AML-193 (cell line): ENCODE measurements at places on chromosomes 6 and 20.

- peak; percentile 96 for DNase-seq
Measured at GRCh38 chr6:139325125-139325524, 33.3 kb upstream of the TXLNB start.

GRCh38 chr6:106509420-106510089 lies 119.7 kb downstream of the RTN4IP1 start:
- DNase-seq = peak; percentile 81

- no peak for DNase-seq
Measured at GRCh38 chr6:158474961-158475343, 84.9 kb upstream of the TMEM181 start.

DNA sequence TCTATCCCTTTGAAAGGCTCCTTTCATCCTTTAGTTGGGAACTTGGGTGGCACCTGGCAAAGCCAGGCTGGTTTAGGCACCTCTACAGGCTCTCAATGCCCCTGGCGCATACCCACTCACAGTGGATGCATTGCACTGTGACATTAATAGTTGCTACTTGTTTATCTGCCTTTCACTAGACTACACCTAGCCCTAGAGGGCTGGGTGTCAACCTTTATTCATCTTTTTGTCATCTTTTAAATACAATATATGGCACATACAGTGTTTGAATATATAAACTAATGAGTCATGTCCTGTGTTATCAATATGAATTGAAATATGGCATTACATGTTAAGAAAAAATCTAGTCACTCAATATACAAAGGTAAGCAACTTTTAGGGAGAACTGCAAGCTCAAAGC lies 120.0 kb upstream of the BCLAF1 start:
- no peak for DNase-seq

DNA sequence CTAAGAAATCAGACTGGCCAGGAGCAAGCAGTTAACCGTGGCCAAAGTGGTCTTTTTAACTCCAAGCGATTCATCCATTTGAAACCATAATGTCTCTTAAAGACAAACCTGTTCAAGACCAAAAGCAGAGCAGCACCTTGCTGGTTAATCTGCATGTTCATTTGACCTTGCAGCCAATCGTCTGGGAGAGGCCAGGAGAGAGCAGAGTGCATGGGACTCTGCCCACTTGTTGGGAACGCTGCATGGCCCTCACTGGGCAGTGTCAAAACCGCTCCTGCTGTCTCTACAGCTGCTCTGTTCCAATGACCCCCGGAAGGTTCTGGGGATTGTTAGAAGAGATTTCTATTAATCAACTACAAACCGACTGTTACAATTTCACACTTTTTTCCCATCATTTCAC lies 79.6 kb downstream of the OLIG3 start:
- DNase-seq = no peak

- DNase-seq = no peak
Measured at GRCh38 chr20:18657575-18657974, 69.7 kb downstream of the DTD1 start.

GRCh38 chr6:25627001-25627400 lies 25.0 kb upstream of the SCGN start:
- DNase-seq = no peak

GRCh38 chr6:124561635-124562130 lies 400.6 kb upstream of the RNF217 start:
- DNase-seq = no peak

DNA sequence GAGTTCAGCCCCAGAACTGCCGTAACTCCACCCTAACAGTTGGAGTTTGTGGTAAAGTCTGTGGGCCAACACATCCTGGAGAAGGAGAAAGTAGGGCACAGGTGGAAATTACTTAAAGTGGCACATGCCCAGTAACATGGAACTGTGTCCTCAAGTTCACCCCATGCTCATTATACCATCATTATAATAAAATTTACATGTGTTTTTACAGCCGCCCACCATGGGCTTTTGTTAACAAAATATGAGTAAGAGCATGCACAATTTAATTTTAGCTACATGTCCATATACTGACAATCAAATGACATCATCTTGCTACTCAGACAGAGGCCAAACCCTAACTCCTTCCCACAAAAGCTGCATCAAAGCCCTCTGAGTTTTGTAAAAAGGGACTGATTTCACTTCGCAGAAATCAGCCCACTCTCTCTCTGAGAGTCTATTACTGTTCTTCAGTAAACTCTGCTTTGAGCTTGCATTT lies 17.3 kb upstream of the ELOVL4 start:
- no peak for DNase-seq

- DNase-seq = no peak
Measured at GRCh38 chr6:15351631-15352030, 105.8 kb downstream of the JARID2 start.

DNA sequence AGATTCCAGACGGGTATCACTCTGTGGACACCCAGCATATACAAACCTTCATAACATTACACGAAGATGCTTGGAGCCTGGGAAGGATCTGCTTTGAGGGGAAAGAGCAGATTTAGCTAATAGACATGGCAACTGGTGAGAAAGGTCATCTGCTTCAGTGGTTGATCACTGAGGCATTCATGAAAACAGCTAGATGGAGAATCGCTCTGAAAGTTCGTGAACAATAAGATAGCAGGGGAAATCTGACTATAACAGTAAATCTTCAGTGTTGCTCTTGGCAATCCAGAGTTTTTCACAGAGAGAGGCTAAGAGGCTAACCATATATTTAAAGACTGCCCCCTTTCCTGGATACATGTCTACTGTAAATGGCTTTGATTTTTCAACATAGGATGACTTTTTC lies 245.3 kb downstream of the FARS2 start:
- no peak for DNase-seq

DNA sequence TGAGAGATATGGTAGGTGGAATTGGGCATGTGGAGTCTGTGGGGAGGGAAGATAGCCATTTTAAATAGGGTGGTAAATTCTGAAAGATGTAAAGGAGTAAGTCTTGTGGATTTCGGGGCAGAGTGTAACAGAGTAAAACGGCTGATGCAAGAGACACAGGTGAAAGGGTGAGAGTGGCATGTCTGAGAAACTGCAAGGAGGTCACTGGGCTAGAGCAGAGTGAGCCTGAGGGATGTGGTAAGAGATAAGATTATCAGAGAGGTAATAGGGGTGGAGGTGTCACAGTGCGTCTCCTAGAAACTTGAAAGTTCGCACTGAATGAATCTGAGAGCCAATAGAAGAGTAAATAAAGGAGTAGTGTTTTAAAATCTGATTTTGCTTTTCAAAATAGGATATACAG lies 308.1 kb downstream of the EPM2A start:
- no peak for DNase-seq

DNA sequence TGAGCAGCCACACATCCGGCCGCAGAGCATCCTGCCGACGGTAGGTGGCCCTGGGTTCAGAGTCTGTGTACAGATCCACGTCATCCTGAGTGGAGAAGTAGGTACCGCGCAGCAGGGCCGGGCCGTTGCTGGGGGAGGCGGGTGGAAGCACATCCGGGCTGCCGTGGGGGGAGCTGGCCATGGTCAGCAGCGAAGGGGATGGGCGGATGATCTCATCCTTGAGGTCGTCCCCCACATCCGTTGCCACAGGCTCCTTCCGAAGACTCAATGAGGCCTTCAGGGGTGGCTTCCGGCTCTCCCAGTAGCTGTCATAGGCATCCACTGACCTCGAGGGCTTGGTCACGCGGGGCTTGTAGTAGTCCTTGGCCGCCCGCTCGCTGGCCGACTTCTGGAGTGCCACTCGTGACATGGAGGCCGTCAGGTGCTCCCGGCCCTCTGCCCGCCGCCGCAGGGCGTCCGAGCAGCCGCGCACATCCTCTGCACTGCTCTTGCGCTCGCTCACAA lies 9.2 kb downstream of the SPATA2 start:
- DNase-seq = no peak

GRCh38 chr6:23537828-23538227 lies 588.2 kb upstream of the NRSN1 start:
- DNase-seq = no peak

DNA sequence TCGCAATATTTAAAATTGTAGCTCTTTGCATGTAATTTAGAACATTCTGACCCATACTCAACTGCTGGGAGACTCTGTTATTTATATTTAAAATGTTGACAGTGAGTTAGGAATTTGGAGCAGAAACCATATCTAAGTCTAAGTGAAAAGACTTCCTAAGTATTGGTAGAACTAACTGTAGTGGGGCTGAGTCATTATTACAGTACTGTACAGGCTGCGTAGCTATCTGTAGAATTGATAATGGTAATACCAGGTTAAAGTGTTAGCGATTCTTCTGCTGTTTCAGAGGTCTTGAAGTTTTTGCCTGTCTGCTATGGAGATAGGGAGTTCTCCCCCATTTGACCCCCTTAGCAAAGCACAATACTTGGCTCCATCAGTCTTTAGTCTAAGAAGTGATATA lies 3.6 kb downstream of the TOP1 start:
- DNase-seq = no peak

- no peak for DNase-seq
Measured at GRCh38 chr6:93235775-93236174, 183.6 kb downstream of the EPHA7 start.

- DNase-seq = no peak
Measured at GRCh38 chr6:82017288-82017687, 230.3 kb downstream of the IBTK start.

DNA sequence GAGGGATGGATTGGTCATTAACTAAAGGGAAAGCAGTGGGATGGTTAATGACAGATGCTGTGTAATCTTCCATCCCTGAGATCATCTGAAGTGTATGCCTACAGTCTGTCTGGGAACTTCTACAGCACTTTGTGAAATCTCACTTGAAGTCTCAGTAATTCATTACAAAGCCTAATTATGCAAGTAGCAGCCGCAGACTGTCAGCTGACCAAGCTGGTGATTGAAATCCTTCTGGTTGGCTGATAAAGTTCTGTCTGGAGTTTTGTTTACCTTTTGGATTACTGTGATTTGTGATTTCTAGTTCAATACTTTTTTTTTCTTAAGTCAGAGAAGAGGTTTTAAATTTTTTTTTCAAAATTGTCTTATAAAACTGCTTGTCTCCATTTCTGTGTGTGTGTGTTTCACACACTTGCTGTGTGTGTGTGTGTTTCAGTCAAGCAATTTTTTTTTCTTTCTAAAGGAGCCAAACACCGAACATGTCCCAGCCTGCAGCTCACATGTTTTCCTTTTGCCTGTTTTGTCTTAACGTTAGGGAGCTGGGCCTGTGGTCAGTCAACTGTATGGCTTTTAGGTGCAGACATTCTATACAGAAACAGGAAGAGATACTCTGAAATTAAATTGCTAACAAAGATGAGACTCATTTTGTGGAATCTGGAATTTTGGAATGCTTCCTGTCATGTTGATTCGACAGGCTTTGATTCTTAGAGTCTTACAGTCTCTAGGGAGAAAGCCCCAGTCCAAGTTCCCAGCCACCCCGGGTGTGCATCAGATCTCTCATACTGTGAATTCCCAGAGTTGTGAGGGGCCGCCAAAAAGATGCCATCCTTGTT lies 28.5 kb upstream of the ADGRF4 start:
- DNase-seq = no peak

- DNase-seq = peak; percentile 88
Measured at GRCh38 chr6:7254980-7255835, 57.8 kb downstream of the SSR1 start.

GRCh38 chr6:83852528-83853177 lies 507 bp upstream of the RIPPLY2 start:
- DNase-seq = no peak

DNA sequence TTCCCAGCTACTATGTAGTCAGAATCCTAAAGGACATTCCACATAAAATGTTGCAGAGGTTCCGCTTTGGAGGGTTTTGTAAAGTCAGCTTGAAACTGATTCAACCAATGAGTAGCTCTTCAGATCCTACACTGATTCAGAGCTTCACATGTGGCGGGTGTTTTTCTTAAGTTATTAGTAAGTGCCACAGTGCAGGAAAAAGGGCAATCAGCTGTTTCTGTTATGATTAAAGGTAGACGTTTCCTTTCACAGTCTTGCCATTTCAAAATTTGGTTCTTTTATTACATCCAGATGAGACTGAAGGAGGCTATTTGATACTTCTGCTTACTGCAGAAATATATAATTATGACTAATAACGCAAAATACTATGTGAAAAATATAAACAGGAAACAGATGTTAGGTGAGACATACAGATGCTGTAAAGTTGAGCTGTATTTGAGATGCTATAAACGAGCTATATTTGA lies 443.9 kb downstream of the CDKAL1 start:
- no peak for DNase-seq

- no peak for DNase-seq
Measured at GRCh38 chr6:90087106-90087833, 193.0 kb downstream of the GJA10 start.

DNA sequence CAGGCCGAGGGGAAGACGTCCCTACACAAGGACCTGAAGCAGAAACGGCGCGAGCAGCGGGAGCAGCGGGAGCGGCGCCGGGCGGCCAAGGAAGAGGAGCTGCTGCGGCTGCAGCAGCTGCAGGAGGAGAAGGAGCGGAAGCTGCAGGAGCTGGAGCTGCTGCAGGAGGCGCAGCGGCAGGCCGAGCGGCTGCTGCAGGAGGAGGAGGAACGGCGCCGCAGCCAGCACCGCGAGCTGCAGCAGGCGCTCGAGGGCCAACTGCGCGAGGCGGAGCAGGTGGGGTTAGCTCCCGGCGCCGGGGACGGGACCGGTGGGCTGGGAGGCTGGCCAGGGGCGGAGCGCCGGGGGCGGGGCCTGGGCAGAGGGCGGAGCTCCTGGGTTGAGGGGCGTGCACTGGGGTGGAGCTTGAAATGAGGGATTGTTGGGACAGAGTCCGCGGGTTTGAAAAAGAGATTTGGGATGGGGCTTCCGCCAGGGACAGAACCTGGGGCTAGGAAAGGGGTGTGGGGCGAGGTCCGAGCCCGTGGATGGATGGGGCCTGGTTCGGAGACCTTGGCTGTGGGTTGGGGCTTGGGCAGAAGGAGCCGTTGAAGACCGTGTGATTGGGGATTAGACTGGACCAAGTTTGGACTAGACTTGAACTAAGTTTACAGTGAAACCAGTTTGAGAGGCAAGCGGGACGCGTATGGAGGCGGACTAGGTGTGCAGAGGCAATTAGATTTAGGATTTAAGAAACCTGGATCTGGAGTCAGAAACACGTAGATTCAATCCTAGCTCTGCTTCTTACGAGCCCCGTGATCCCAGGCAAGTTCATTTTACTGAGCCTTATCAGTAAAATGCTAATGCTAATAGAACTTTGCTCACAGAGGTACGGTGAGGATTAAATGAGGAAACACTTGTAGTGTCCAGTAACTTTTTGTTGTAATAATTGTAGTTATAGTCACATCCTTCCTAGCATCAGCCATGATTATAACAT lies 20.9 kb downstream of the DEF6 start:
- DNase-seq = no peak

GRCh38 chr6:52576054-52576391 lies 837 bp downstream of the TRAM2 start:
- no peak for DNase-seq
